Hindlimb muscle (tissue), 1 donor: ENCODE measurements at places on chromosomes 16 and 17.

- DNase-seq: no peak
Measured at GRCh38 chr16:73568769-73569168, 520.8 kb upstream of the ZFHX3 start.

- no peak for DNase-seq
Measured at GRCh38 chr17:56779322-56779721, 54.4 kb downstream of the C17orf67 start.

DNA sequence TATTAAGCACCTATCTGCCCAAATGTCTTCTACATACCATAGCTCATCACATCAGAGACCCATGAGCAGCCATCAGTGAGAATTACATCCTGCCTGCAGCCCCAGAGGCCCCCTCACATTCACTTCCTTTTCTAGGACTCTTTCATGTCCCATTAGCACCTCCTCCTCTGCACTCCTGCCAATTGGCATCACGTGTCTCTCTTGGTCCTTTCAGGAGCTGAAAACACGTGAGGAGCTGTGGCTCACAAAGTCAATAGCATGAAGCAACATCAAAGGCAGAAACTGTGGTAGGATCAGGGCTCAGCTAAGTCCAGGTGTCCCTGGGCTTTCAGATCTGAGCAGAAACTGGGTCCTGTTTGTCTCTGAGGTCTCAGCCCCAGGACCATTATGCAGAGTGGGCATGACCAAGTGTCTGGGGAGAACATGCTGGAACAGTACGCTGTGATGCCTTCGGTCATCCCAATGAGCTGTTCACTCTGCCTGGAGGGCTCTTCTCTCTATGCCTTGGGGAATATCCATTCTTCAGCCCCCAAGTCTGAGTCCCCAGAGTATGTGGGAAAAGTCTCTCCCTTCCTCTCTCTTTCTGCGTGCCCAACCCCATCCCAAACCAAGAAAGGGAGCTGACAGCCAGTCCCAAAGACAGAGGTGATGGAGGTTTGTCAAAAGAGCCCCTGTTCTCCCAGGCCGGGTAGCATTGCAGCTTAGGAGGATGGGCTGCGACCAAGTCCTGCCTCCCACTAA is 457.0 kb upstream of the CDH5 start:
- no peak for DNase-seq

DNA sequence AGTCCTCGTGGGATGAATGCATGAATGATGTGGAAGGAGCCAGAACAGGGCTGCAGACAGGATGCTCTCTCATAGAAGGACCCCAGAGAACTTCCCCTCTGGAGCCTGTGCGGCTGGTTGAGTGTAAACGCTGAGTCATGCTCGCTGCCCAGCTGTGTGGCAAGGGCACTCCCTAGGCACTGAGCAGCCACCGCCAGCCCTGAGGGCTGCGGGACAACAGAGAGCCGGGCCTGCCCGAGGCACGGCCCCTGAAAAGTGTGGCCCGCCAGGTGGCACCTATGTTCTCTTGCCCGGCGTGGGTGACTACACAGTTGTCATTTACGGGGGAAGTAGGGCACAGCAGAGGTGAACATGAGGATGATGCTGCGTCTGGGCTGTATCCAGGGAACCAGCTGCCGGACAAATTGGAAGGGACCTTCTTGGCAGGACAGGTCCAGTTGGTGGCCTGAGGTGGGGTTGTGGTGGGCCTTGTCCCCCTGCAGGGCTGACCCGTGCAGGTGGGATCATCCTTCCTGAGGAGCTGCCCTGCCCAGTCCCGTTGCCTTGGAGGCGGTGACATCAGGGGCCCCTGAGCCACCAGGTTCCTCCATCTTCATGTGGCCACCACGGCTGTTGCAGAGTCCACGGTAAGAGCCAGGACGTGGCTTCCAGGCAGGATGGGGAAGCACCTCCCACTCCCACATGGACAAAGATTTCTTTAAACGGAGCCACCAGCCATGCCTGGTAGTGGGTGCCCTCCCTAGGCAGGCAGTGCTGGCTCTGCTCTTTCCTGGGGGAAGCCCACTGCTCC is 94.8 kb upstream of the CBX4 start:
- no peak for DNase-seq
